ENCODE measurements at places on chromosomes 5 and 9.

- no peak for DNase-seq
These were observed 159.5 kb upstream of the CDH10 start for GRCh38 chr5:24804221-24804681.

DNA sequence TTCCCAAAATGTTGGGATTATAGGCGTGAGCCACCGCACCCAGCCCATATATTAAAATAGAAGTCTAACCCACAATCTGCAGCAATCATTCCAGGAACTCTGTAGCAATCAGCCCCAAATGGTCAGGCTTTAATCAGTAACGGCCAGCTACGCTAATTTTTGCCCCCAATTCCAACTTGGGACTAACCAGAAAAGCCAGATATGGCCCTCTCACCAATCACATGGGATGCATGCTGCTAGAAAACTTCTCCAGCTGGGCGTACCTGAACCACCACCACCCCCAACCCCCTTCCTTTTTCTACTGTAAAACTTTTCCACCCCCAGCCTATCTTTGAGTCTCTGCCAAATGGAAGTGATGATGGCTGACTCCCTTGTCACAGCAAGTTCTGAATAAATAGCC is 4.1 kb downstream of the SUSD1 start:
- DNase-seq, result no peak

GRCh38 chr9:121528642-121529041 is 29.0 kb upstream of the GGTA1 start:
- no peak for DNase-seq

- DNase-seq, result no peak
These were observed 443.4 kb upstream of the TRPC7 start for GRCh38 chr5:136808756-136809155.

GRCh38 chr9:80720579-80720978 is 968.8 kb downstream of the TLE1 start:
- DNase-seq, result no peak

GRCh38 chr5:36605241-36605640 is 1.2 kb upstream of the SLC1A3 start:
- no peak for DNase-seq

- DNase-seq, result no peak
These were observed 129.7 kb downstream of the ARL15 start for GRCh38 chr5:54180630-54181031.

GRCh38 chr5:33631139-33631538 is 190.4 kb downstream of the TARS1 start:
- no peak for DNase-seq

GRCh38 chr5:160699301-160699700 is 152.7 kb downstream of the ATP10B start:
- no peak for DNase-seq

- no peak for DNase-seq
These were observed 29.4 kb downstream of the FAM163B start for GRCh38 chr9:133579601-133580418.

- DNase-seq, result no peak
These were observed 67.3 kb upstream of the SGCD start for GRCh38 chr5:156259618-156260017.

- DNase-seq, result no peak
These were observed 624 bp upstream of the RETREG1 start for GRCh38 chr5:16617274-16617968.

GRCh38 chr9:95605101-95605500 is 88.3 kb upstream of the PTCH1 start:
- no peak for DNase-seq

- no peak for DNase-seq
These were observed 130.2 kb downstream of the ARRDC3 start for GRCh38 chr5:91252916-91253315.

GRCh38 chr5:128763321-128763720 is 202.0 kb upstream of the SLC27A6 start:
- no peak for DNase-seq

DNA sequence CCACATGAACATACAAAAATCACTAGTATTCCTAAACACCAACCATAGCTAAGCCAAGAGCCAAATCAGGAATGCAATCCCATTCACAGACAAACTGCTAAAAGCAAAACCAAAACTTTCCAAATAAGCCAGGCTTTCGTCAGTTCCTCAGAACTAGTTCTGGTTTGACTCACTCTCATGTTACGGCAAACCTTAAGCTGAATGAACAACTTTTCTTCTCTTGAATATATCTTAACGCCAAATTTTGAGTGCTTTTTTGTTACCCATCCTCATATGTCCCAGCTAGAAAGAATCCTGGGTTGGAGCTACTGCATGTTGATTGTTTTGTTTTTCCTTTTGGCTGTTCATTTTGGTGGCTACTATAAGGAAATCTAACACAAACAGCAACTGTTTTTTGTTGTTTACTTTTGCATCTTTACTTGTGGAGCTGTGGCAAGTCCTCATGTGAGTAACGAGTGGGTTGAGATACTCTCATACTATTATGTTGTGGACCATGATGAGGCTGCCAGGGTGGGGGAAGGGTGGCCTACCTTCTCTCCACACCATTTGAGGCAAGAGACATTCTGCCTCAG is at the start of gene PDCD1LG2:
PDCD1LG2 (plus strand) TSS at position 172 of the 572 bp plus-strand sequence. CDS start 12,016 bp downstream, outside the sequence.
- DNase-seq, result peak; percentile 59

GRCh38 chr5:103262422-103262871 is 3.9 kb downstream of the MACIR start:
- DNase-seq, result no peak

- DNase-seq, result no peak
These were observed 13.3 kb upstream of the UBE2QL1 start for GRCh38 chr5:6435356-6435755.

DNA sequence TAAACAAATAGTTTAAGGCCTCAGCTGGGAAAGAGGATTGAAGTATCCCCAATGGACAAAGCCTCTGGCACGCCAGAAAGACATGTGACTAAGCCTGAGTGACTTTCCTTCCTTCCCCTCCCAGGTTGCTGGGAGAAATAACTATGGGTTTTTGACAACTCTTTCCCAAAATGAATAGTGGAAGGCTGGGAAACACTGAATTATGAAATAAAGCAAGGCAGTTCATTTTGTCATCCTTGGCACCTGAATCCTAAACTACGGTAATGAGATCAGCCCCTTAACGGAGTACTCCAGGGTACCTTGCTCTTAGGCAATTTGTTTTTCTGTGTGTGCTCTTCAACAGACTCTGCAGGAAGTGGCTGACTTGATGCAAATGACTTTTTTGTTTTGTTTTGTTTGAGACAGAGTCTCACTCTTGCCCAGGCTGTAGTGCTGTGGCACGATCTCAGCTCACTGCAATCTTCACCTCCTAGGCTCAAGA is 75.2 kb downstream of the LMNB1 start:
- no peak for DNase-seq

- DNase-seq, result no peak
These were observed 21.8 kb downstream of the LURAP1L start for GRCh38 chr9:12796601-12797000.

- DNase-seq, result no peak
These were observed 67.0 kb upstream of the DPYSL3 start for GRCh38 chr5:147576646-147577535.

GRCh38 chr9:121650217-121651007 is 1.0 kb upstream of the DAB2IP start:
- peak; percentile 29 for DNase-seq

DNA sequence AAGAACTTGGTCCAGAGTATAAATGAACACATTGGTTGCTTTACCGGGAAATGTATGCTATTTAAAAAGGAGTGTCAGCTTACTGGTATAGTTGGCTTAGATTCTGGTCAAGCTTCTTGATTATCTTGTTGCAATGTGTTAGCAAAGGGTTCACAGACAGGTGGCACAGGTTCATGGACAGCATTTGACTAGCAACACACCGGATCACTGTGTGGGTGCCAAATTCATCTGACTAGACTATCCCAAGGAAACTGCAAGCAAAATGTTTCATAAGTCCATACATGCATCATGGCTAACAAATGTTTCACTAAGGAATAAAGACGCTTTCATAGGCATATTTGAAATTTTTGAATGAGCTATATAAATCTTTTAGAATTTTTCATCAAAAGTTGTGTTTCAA is 274.1 kb downstream of the PLK2 start:
- no peak for DNase-seq

- DNase-seq, result no peak
These were observed 211.2 kb downstream of the SAXO1 start for GRCh38 chr9:18821788-18822187.

- DNase-seq, result no peak
These were observed 503.0 kb upstream of the CD180 start for GRCh38 chr5:67699560-67699959.

DNA sequence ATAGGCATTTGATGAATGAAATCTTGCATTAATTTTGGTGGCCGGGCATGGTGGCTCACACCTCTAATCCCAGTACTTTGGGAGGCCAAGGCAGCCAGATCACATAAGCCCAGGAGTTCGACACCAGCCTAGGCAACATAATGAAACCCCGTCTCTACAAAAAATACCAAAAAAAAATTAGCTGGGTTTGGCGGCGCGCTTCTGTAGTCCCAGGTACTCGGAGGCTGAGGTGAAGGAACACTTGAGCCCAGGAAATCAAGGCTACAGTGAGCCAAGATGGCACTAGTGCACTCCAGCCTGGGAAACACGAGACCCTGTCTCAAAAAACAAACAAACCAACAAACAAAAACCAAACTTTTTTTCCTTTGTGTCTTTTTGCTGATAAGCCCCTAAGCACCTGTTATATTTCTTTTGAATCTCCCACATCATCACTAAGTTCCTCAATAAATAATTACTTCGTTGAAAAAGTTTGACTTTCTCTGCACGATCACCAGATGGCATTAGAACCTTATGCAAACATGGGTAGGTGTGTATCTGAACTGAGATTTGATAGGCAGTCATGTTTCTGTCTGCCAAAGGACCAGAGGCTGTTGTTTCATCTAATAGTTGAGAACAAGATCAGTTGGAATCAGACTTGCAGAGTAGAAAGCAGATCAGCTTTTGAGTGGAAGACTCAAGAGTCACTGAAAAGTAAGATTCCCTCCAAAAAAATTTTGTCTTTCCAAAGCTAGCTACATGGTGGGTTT is 5.5 kb upstream of the MATR3 start:
- DNase-seq, result no peak

DNA sequence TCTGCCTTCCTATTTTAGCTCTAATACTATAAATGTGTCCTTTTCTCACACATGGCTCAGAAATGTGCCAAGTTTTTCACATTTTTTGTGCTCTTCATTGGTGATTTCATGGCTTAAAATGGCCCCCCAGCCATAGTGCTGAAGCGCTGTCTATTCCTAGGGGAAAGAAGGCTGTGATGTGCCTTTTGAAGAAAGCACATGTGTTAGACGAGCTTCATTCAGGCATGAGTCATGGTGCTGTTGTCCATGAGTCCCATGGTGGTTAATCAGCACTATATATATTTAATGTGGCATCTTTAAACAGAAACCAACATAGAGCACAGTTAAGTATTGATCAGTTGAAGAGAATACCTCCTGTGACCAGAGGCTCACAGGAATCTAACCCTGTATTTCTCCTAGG is 55.8 kb downstream of the PDE8B start:
- DNase-seq, result no peak

DNA sequence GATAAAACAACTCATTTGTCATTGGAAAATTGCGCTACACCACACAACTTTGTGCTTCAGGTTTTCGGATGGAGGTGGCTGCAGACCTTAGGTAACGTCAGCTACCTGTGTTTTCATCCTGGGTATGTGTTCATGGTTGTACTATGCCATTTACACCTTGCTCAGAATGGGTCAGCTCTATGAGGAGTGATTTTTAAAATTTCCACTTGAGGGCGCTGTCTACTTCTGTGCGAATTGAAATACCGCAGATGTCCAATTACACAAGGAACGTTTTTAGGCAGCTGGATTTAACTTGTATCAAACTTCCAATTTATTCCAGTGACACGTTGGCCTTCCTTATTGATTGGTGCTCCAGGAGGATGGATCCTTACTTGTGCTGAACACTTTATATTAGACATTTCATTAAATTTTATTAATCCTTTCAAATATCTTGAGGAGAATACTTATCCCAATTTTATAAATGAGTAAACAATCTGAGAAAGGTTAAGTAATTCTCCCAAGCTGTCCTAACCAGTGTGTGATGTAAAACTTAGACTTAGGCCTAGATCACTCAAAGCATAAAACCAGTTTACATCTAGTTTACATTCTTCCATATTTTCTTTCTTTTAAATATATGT is 23.4 kb downstream of the DMRTA1 start:
- DNase-seq, result no peak

- peak; percentile 70 for DNase-seq
These were observed 41.4 kb upstream of the DNAH5 start for GRCh38 chr5:13985731-13986418.

GRCh38 chr9:134408389-134408788 is 82.1 kb downstream of the RXRA start:
- DNase-seq, result no peak

- no peak for DNase-seq
These were observed 36.1 kb upstream of the RANBP6 start for GRCh38 chr9:6051511-6051950.

DNA sequence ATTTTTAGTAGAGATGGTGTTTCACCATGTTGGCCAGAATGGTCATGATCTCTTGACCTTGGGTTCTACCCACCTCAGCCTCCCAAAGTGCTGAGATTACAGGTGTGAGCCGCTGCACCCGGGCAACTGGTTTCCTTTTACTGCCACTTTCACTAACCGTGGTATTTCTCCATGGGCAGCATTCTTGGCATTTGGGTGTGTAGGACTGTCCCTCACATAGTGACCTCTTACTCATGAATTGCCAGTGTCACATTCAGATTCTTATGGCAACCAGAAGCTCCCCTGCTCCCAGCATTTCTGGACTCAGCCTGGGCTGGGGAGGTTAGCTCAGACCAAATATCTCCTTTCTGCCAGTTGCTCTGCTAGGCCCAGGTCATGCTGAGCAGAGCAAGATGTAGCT is 50.1 kb downstream of the FOXI1 start:
- DNase-seq, result no peak

- DNase-seq, result no peak
These were observed 225.0 kb downstream of the FANCC start for GRCh38 chr9:95092262-95093072.

- DNase-seq, result no peak
These were observed 185.9 kb upstream of the RASA1 start for GRCh38 chr5:87081511-87082372.

GRCh38 chr9:92429836-92430235 is 5.6 kb upstream of the OMD start:
- no peak for DNase-seq

DNA sequence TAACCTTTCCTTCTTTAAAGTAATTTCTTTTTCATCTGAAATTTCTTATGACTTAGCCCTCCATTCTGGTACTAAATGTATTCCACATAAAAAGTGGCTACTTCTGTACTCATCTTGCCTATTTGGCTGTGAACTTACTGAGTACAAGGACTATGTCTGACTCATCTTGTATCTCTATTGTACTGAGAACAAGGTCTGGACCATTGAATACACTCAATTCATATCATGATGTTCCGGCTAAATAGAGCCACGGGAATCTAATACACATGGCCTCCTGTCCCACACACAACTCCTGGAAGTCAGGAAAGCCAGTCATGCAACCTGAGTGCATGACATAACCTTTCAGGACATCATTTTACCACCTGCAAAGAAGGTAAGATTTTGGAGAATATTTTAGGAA is 203.9 kb downstream of the PLK2 start:
- DNase-seq, result no peak

DNA sequence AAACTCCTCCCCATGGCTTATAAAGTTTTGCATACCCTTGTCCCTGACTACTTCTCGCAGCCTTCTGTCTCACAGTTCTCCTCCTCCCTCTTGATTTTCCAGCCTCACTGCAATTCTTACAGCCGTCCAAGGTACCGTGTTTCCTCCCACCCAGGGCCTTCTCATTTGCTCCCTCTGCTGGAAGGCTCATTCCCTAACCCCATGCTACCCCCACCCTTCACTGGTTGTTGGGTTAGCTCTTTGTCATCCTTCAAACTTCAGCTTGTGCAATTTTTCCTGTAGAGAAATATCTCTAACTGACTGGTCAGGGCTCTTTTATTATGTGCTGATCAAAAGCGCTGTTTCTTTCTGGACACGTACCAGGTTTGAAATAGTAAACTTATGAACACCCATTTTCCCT is 329.2 kb downstream of the EBF1 start:
- DNase-seq, result no peak
